ENCODE measurements at places on chromosomes 3 and 15.

DNA sequence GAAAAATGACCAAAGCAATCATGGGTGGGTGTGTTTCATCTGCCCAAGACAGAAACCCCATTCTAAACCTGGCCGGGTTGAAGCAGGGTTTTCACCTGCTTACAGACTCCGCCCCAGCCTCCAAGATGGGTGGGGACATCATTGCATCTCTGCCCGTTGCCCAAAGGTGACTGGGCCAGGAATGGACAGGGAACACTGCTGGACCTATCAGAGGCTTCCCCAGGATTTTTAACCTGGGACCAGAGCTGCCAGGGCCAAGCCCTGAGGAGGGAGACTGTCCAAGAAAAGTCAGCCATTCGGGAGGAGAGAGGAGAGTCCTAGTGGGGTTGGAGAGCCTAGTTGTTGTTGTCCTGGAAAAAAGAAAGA, 109.7 kb upstream of the ALDH1A3 start:
- DNase-seq = no peak

- no peak for DNase-seq
These were observed 88.0 kb downstream of the OSBPL10 start for GRCh38 chr3:31892916-31893573.

- DNase-seq = no peak
These were observed 405.9 kb downstream of the SOX2 start for GRCh38 chr3:182117583-182117982.

DNA sequence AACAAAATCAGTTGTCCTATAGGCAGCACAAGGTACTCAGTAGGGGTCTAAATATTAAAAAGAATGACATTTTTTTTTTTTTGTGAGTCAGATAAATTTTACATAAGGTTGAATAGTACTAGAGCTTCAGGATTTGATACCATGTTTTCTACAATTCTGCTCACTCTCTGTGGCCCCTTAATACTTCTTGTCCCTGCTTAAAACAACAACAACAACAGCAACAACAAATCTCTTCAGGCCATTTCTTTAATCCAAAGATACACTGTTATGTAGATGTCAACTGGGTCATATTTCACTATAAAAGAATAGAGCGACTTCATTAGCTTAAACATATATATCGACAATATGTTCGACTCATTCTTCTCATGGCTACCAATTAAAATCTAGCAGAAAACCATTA, 3.0 kb downstream of the IL5RA start:
- DNase-seq = no peak

- DNase-seq = no peak
These were observed 464.4 kb downstream of the FOXP1 start for GRCh38 chr3:71119171-71119570.

GRCh38 chr15:47750030-47750739, 32.9 kb downstream of the SEMA6D start:
- no peak for DNase-seq

DNA sequence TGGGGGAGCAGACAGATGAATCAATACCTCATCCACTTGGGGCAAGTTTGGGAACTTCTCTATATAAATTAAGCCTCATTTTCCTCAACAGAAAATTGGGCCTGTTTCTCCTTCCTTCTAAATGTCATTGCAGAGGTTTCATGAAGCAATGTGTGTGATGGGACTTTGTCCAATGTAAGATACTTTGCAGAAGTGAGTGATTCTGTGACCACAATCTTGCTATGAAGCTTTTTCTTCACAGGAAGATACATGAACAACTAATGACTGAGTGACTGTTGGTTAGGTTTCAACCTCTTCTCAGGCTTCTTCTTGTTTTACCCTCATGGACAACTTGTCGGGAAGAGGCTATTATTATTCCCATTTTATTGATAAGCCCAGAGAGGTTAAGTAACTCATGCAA, 11.0 kb downstream of the TMEM45A start:
- peak; percentile 24 for DNase-seq

DNA sequence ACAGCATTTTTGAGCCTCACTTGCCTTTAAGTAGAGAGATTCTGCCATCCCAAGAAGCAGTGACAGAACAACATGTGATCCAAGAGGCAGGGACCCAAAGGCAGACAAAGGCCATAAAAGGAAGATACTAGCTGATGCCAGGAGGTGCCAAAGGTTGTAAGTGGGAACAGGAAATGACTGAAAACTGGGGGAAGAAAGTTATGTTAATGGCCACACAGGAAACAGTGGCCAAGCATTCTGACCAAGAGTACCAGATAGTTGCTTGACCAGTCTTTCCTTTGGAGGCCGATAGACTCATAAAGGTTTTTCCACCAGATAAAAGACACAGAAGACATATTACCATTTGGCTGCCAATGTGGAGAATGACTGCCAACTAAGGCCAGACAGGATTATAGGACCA, 274.5 kb upstream of the PEX5L start:
- no peak for DNase-seq

- DNase-seq = no peak
These were observed 84.1 kb downstream of the P3H2 start for GRCh38 chr3:190036631-190037030.

GRCh38 chr3:99505200-99505599, 133.2 kb upstream of the COL8A1 start:
- DNase-seq = no peak

GRCh38 chr3:38720465-38720864, 71.0 kb upstream of the SCN5A start:
- no peak for DNase-seq

DNA sequence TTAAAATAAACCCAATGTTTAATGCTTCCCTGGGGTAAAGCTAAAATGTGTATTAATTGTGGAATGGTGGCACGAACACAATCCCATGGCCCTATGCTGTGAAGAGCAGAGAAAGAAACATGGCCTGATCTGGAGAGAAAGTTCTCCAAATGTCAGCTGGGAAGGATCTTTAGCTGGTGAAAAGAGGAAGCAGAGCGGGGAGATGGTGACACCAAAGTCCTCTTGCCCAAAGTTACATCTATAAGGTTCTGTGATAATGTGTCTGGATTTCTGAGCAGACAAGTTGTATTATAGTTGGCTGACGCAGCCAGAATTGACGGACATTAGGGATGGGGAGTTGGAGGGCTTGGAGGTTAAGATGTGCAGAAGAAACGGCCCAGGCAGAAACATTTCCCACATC, 196.2 kb downstream of the CHST2 start:
- DNase-seq = peak; percentile 59

DNA sequence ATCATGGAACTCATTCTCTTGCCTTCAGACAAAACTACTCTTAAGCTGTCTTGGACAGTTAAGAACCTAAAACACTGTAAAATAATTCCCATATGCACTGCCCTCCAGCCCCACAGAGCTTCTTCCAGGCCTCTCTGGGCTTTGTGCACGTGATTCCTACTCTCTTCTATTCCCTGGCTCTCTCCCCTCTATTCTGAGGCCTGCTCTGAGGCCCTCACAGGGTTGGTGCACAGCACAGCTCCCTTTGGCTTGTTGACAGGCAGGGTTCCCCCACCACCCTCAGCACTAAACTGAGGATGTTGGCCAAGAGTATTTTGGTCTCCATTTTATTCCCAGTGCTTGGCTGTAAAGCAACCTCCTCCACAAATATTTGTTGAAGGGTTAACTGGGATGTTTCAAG, 13.5 kb downstream of the MRPL46 start:
- DNase-seq = no peak

GRCh38 chr15:99409097-99409473, 156.7 kb upstream of the MEF2A start:
- DNase-seq = peak; percentile 90

- DNase-seq = no peak
These were observed 56.3 kb downstream of the OSBPL10 start for GRCh38 chr3:31924610-31925270.

DNA sequence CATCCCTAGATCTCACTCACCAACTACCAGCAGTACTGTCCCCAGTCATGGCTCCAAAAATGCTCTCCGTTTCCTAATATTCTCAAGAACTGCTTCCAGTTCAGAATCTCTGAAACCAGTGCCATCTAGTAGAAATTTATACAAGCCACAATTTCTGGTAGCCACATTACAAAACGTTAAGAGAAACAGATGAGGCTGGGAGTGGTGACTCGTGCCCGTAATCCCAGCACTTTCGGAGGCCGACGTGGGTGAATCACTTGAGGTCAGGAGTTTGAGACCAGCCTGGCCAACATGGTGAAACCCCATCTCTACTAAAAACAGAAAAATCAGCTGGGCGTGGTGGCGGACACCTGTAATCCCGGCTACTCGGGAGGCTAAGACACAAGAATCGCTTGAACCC, 78.4 kb upstream of the RAD18 start:
- no peak for DNase-seq

DNA sequence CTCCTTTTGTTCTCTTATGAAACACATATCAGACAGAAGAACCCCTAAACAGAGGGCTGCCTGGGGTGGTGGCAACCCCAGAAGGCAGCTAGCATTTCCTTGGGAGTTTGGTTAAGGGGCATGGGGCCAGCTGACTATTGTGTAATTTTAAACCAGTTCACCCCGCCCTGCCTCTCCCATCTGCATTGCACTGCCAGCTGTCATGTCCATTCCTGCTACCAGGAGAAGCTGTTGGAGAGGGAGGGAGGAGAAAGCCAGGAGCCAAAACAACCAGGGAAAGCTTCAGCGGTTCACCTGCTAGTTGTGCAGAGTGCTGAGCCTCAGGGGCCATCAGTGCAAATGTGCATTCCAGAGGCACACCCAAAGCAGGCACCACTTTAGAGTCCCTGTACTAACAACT, 47.6 kb upstream of the ATP1B3 start:
- no peak for DNase-seq

GRCh38 chr3:55244247-55244646, 242.9 kb downstream of the WNT5A start:
- no peak for DNase-seq

GRCh38 chr15:63306492-63307073, 29.2 kb downstream of the APH1B start:
- DNase-seq = no peak

DNA sequence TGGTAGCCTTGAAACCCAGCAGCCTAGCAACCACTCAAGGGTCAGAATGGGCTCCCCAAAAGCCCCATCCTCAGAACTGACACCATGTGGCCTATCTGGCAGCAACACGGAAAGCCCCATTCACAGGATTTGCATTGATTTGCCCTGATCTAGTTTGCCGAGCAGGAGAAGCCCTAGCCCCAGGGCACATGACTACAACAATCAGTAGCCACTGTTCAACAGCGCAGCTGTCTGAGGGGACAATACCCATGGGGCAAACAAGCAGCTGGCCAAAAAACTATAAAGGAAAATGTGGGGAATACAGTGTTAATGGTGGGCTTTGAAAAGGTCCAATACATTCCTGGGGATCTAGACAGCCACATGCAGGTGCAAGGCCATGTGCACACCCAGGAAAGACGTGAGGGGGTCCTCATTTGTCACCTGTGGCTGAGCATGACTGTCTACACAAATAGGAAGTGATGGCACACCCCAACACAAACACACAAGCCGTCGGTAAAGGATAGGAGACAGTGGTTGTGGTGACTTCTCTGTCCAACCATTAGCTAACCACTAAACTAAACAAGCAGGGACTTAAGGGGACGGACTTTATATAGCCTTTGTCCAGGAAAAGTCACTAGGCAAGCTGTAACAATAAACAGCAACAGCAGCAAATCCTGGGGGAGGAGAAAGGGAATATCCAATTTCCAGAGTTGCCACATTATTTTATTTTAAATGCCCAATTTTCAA, 113.7 kb downstream of the LRIG1 start:
- DNase-seq = no peak

- DNase-seq = no peak
These were observed 80.8 kb downstream of the RARB start for GRCh38 chr3:25508901-25509300.

DNA sequence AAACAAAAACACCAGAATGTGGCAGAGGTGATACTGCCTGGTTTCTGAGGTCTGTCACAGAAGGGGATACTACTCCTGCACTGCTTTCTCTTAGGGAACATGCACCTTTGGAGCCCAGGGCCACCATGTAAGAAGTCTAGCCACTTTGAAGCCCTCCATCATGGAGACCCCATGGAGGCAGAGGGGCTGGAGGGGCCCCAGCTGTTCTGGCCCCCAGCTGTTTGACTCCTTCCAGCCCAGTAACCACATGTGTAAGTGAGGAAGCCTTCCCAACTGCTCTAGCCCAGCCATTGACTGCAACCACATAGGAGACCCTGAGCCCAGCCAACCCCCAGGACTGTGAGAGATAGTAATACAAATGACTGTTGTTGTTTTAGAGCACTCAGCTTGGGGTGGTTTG, 9.0 kb upstream of the IGDCC4 start:
- no peak for DNase-seq

- no peak for DNase-seq
These were observed 4.6 kb downstream of the FBXL22 start for GRCh38 chr15:63601704-63602185.

- DNase-seq = no peak
These were observed 33.9 kb downstream of the ZBBX start for GRCh38 chr3:167346171-167346570.

DNA sequence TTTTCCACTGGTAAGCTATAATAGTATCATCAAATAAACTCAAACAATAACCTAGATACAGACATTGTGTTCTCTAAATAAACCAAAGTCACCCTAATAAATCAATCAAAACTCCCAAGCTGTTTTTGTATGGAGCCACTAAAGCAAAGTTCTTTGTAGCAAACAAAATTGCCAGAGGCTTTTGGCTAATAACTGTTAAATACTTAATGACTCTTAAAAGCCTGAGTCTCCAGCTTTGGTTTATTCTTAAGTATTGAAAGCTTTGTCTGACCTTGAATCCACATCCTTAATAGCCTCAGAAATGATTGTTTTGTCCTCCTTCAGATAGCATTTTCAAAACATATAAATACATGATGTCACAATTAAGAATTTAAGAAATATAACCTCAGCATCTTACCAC, 725.3 kb downstream of the SI start:
- DNase-seq = no peak

DNA sequence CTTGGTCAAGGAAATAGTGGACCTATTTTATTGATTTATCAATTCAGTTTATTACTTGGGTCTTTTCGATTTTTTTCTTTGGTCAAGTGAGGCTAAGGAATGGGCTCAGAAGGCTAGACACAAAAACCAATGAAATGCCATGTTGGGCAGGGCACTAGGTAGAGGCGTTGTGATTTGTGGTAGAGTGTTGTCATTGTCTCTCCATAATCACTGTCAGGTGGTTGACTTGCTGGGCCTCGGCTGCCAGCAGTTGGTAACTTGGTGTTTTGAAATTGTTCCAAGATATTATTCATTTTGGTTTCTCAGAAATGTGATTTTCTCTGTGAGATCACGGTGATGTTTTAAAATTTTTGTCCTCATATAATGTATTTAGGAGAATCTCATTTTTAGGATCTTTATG, 173.6 kb downstream of the KLHL25 start:
- DNase-seq = peak; percentile 44

- DNase-seq = no peak
These were observed 260.2 kb upstream of the NAALADL2 start for GRCh38 chr3:174598885-174599439.

- peak; percentile 63 for DNase-seq
These were observed 1077.4 kb downstream of the EPHA3 start for GRCh38 chr3:90184861-90185260.

Data from inflammatory macrophage (primary cell).